ENCODE measurements at places on chromosomes 3 and 15.

GRCh38 chr3:20125897-20126296 is 60.1 kb downstream of the SGO1 start:
- DNase-seq = no peak

GRCh38 chr3:140917772-140918171 is 23.9 kb upstream of the SLC25A36 start:
- DNase-seq = no peak

DNA sequence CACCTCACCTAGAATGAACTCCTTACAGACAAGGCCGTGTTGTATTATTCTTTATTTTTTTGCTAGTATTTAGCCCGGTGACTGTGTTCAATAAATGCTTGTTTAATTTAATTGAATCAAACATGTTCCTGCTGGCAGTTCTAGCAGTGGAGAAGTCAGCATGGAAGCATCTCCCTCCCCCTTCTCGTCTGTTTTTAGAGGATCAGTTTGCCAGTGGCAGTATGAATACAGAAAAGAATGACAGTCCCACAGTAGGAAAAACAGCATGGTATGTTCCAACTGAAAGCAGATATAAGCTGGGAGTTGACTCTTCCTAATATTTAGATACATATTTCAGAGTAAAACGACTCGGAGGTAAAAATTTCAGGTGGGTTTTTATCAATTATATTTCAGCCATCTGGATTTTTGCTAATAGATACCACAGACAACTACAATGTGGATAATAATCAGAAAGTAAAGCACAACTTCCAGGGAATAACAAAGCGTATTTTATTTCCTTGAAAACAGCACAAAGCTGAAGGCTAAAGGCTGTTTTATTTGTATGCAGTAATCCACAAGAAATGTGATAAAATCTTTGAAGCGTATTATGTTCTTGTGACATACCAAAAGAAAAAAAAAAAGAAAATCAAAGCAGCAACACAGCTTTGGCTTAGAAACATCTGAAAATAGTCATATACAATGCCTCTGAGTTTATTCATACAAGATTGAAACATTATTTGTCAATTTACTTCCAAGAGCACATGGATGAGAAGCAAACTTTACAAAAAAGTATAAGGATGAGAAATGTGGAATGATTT is 244.5 kb upstream of the KCNMB2 start:
- no peak for DNase-seq

DNA sequence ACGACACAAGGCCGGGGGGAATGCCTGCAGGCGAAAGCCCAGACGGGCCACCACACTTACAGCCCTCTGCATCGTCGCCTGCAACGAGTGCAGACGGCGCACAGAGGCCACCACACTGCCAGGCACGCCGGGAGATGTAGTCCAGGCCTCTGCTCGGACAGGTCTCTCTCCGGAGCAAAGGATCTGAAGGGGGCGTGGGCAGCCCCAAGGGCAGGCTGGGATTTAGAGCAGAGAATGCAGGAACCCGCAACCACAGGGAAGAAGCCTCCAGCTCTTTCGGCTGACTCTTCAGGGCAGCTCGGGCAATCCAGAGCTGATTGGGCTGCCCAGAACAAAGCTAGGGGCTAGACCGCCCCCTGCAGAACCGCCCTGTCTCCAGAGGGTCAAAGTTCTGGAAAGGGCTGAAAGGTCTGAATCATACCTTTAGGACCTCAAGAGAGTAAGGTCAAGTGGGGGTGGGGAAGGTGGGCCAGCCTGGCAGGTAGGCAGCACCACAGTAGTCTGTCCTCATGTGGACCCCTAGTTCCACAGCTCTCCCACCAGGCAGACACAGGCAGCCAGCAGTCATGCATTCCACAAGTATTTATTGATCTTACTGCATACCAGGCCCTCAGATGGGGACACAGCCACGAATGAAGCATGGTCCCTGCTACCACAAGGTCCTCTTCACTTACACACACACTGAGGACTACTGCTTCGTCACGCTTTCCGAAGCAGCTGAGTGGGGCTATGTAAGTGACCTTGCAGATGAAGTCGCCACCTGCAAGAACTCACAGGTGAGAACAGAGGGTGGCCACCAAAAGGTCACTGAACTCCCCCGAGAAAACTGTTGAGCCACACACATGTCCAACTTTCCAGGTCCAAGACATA is at the start of gene AMT:
Gene AMT, minus strand, starts transcription at position 95 of the 870 bp plus-strand sequence. Its CDS starts 23 bp downstream, at position 72.
- no peak for DNase-seq

DNA sequence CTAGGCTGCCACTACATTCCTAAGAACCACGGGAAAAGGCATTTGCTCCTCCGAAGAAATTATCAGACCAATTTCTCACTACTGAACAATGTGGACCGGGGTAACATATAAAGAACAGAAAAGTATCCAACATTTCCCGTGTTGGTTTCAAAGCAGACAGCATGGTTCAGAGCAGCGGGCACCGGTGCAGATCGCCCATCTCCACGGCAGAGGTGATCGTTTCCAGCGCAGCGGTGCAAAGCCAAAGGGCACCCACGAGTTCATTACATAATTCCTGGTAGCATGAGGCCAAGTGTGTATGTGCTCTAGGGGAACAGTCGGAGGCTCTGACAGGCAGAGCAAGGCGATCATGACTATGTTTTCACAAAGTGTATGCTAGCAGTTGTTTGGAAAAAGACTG is 13.2 kb downstream of the GRK7 start:
- DNase-seq = no peak

GRCh38 chr3:10453431-10454163 is 51.8 kb downstream of the ATP2B2 start:
- no peak for DNase-seq

- no peak for DNase-seq
Measured at GRCh38 chr3:12985148-12985547, 88.1 kb downstream of the IQSEC1 start.

GRCh38 chr3:103167850-103168249 is 733.0 kb downstream of the ZPLD1 start:
- no peak for DNase-seq

- no peak for DNase-seq
Measured at GRCh38 chr15:91857224-91857585, 3.7 kb downstream of the SLCO3A1 start.

GRCh38 chr3:167729591-167729990 is 5.1 kb downstream of the PDCD10 start:
- DNase-seq = no peak

DNA sequence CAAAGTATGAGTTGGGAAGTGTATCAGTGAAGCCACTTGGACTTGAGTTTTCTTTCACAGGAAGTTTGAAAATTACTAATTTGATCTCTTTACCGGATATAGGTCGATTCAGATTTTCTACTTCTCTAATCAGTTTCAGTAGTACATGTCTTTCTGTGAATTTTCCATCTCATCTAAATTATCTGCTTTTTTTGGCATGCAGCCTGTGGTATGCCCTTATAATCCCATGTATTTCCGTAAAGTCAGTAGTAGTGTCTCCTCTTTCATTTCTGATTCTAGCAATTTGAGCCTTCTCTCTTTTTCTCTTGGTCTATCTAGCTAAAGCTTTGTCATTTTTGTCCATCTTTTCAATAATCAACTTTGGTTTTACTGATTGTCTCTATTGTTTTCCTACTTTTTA is 168.4 kb upstream of the UBE2E1 start:
- no peak for DNase-seq

- DNase-seq = no peak
Measured at GRCh38 chr3:43686333-43686699, 4.4 kb upstream of the ABHD5 start.

- DNase-seq = no peak
Measured at GRCh38 chr3:194489736-194490612, 3.2 kb upstream of the ATP13A3 start.

GRCh38 chr15:88209111-88209510 is 47.4 kb downstream of the NTRK3 start:
- no peak for DNase-seq

DNA sequence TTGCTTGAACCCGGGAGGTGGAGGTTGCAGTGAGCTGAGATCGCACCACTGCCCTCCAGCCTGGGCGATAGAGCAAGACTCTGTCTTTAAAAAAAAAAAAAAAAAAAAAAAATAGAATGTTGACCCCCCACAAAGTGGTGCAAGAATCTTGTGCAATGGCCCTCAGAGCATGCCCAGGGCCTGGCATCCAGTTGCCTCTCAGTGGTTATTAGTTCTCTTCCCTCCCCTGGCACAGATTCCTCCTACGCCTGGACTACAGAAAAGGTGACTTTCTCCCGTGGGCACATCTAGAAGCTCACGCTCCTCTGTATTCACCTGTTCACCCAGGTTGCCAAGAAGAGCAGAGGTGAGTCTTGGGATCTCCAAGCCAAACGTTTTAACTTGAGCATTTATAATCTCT is 36.7 kb downstream of the ACSBG1 start:
- DNase-seq = no peak

- no peak for DNase-seq
Measured at GRCh38 chr3:101602731-101603130, 28.8 kb downstream of the PCNP start.

GRCh38 chr3:168088106-168088720 is 7.5 kb downstream of the GOLIM4 start:
- DNase-seq = no peak

DNA sequence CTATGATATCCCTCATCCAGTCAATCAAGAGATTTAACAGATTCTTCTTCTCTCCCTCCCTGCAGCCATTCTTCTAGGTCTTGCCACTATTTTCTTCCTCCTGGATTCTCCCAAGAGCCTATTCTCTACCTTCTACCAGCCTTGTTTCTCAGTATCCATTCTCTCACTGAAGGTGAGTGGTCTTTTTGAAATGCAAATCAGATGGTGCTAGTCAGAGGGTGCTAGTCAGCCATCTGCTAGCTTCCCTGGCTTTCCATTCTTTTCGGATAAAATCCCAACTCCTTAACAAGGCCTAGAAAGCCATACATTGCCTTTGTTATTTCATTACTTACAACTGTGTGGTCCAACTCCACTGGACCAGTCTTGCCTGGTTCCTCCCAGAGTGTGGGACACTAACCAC is 734.3 kb upstream of the CFAP20DC start:
- no peak for DNase-seq

DNA sequence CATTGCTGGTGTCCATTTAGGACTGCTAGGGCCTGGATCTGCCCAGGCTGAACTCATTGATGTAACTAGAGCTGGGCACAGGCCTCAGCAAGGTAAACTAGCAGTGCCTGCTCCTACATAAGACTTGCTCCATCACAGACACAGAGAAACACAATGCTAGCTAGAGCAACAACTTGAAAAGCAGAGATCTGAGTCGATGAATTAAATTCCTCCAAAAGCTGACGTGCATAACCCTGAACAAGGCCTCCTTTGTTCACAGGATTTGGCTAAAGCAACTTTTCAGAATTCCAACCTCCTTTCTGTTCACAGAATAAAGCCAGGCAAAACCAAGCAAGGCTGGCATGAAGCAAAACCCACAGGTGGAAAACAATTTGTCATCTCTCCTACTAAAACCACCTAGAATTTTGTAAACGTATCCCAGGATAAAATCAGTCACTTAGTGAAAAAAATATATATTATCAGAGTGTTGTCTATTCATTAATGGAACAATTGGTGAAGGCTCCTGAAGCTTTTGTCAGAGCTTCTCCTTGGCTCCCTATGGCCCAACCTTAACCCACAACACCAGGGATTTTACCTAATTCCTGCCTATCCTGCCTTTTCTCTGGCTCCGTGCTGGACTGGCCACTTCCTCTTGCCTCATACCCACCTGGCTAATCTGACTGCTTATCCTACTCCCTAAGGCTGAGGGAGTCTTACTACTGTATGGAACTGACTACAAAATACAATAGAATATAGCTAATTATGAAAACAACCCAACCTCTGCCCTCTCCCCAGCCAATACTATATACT is 39.9 kb downstream of the PLCH1 start:
- no peak for DNase-seq

- DNase-seq = no peak
Measured at GRCh38 chr3:47847260-47847659, 44.3 kb downstream of the DHX30 start.

DNA sequence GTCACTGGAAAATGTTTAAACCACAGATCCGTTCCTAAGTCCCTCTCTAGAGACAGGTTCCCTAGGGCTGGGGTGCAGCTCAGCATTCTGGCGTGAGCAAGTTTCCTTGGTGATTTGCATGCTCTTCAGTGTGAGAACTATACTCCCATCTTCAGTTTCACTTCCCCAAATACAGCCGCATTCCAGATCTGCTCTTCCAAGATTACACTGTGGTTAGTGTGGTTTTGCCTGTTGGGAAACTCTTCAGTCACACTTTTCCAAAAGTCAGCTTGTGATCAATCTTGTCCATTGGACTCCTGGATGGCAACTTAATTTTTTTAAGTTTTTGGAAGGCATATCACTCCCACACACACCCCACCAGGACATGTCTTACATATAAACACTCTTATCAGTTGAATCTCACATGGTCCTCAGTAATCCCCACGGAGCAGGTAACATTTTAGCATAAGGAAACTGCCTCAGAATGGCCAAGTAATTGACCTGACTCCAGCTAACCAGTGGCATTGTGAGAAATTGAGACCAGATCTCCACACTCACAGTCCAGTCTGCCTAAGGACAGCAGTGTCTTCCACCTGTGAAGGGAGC is 33.5 kb upstream of the PTPN23 start:
- DNase-seq = no peak

DNA sequence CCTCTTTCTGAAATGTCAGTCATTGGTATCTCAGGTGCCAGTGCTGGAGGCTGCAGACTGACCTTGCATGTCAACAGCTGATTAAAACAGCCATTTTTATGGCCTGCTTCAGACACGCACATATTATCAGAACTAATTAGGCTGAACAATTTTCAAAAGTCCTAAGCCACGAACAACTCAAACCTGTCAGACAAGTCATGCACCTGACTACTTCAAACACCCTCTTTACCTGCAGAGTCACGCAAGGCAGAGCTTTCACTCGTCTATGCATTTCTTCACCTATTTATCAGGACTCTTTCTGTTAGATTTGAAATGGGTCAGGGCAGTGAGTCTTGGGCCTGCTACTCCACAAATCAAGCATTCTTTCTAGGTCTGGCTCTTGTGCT is 26.7 kb downstream of the CLK3 start:
- DNase-seq = no peak

DNA sequence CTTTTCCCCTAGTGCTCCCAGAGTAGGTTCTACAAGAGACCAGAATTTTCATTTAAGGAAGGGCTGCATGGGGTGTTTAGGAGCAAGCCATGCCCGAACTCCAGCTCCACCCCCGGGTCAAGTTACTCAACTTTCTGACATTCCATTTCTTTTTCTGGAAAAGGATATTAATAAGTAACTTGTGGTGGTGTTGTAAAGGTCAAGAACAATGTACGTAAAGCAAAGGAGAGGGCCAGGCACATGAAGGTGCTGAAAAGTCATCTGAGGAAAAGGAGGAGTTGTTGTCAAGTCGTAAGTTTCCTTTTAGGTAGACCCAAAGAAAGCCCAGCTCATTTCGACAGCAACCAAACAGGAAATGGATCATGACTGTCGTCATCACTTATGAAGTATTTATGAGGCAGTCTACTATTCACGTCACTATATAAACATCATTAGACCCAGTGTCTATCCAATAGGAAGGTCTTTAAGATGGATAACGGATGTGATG is 319.6 kb upstream of the IL12A start:
- DNase-seq = no peak

All from stimulated activated CD4-positive, alpha-beta T cell treated with anti-CD3 and anti-CD28 coated beads, Interleukin-1b, Interleukin-23, amount 100 ng/mL, for 4 hours (primary cell).